Esophagus squamous epithelium (tissue), 5 donors: ENCODE measurements at places on chromosomes 5 and 9.

- no peak for DNase-seq
Measured at GRCh38 chr5:138961221-138961620, 86.1 kb upstream of the LRRTM2 start.

DNA sequence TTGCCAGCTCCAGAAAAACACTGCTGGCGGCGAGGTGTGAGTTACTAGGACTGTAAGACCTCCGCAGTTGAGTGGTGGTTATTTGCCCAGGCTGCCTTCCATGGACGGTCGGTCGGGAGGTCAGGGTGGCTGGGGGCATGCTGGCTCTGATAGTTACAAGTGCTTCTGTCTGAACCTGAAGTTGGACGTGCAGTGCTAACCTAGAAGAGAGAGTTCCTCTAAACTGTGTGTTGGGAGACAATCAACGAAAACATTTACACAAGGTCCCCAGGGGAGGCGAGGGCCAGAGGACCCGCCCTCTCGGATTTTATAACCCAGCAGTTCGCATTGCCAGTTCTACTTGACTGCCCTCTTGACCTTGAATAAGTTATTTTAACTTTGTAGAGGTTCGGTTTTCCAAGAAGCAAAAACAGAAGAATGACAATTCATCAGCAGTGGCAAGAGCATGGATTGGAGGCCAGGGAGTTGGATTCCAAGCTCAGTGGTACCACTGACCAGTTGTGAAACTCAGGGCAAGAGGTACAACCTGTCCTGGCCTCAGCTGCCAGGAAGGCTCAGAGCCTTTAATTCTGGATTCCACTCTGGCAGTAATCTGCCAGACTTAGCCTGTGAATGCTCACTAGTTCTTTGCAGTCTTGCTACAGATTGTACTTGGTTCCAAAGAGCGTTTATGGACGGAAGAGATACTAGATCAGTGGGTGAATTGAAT, 28.7 kb upstream of the PDE8B start:
- no peak for DNase-seq

DNA sequence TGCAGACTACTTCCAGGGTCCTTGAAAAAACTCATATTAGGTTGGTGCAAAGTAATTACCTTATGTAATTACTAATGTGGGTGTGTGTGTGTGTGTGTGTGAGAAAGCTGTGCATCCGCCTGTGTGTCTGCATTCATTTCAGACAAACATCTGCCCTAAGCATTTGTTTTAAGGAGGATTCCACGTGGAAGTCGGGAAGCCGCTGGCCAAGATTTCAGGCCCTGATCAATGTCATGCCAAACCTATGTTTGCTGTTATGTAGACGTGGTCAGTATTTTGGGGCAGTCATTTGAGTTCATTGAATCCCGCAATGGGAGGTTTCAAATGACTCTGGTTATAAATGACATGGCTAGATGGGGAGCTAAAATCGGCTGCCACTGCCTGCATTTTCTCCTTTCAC, 33.6 kb upstream of the BASP1 start:
- no peak for DNase-seq

DNA sequence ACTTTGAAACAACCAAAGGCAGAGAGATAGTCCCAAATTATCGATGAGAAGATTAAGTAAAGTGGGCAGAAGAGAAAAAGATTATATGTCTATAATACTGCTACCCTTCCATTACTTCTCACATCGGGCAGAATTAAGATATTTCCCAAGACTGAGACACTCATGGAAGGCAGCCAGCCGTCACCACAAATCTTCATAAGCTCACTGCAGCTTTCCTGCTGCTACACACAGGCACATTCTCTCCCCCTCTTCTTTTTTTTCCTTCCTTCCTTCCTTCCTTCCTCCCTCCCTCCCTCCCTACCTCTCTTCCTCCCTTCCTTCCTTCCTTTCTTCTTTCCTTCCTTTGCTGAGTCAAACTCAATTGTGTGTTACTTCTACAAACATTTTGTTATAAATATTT, 58.7 kb upstream of the SPATA31C2 start:
- DNase-seq: no peak

DNA sequence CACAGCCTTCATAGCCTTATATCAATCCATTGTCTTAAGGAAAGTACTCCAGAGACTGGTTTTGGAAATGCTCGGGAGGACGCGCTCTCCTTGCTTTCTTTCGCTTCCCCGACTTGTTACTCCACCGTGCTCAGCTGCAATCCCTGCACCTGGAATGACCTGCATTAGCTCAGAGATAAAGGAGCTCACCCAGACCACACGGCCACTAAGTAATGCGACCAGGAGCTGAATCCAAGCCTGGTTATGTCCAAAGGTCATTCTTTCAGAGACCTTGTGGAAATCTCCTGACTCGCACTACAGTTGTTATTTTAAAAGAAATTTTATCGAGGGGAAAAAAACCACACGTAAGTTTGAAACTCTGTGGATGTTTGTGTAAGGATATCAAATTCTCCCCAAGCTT, 135.3 kb upstream of the DPYSL3 start:
- no peak for DNase-seq

- DNase-seq: no peak
Measured at GRCh38 chr5:111389390-111390082, 122.8 kb downstream of the STARD4 start.

DNA sequence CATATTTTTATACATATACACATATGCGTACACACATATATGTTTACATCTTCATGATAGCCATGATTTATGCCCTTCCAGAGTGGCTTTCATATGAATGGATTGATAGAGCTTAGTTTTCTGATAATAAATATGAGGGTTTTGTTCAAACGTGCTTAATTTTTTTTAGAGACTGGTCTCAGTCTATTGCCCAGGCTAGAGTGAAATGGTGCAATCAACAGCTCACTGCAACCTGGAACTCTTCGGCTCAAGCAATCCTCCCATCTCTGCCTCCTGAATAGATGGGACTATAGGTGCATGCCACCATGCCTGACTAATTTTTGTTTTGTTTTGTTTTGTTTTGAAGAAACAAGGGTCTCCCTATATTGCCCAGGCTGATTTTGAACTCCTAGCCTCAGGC, 48.6 kb upstream of the ZSWIM6 start:
- DNase-seq: no peak

GRCh38 chr5:156929366-156929948, 33.6 kb downstream of the TIMD4 start:
- no peak for DNase-seq
